ENCODE measurements at places on chromosomes 12 and 14.

DNA sequence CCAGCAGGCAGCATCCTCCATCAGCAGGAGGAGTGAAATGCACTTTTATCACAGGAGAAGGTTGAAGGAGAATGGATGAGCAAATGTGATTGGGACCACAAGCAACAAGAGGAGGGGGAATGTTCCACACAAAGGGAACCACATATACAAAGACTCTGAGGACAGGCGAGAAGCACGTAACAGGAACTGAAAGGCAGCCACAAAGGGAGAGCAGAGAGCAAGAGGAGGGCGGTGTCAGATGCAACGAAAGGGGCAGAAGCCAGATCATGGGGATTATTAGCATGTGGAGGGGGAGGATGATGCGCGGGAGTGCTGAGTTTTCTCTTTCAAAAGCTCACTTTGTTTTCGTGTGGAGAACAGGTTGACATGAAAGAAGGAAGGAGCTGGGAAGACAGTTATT, 241.1 kb downstream of the SPTSSA start:
- no peak for DNase-seq

GRCh38 chr14:99853206-99853605, 60.0 kb downstream of the EML1 start:
- no peak for DNase-seq

- DNase-seq, result no peak
Measured at GRCh38 chr14:38964630-38965029, 138.4 kb downstream of the SEC23A start.

DNA sequence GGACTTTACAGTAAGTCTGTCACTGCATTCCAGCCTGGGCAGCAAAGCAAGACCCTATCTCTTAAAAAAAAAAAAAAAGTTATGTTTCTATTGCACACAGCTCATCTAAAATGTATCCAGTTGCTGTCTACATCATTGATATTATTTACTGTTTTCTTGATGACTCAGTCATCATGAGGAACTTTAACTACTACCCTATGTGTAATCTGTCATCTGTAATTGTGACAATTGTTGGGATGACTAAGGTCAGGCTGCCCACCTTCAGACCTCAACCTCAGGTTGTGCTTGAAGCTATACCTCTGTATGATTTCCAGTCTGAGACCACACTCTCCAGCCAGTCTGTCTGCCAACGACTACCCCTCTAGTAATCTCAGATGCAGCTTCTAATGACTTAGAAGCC, 15.3 kb downstream of the PPP1R13B start:
- no peak for DNase-seq

DNA sequence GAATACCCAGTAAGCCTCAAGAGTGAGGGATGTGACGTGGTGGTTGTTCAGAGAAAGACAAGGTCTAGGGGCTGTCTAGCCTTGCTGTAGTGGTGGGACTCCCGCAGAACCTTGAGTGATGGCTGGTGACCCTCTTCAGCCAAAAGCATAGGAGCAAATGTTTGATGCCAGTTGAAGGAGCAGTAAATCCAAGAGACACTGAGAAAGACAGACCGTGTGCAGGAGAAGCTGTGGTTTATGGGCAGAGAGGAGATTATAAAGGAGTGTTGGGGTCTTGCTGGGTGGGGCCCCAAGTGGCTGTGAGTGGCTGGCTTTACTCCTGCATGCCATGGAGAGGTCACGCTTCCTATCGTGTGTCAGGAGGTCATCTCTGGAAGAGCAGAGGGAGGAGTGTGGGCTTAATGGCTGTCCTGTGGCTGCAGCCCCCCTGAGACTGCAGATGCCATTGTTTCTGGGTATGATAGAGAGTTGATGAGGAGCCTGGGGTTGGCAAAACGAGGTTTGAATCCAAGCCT, 152.0 kb upstream of the CCND2 start:
- no peak for DNase-seq

DNA sequence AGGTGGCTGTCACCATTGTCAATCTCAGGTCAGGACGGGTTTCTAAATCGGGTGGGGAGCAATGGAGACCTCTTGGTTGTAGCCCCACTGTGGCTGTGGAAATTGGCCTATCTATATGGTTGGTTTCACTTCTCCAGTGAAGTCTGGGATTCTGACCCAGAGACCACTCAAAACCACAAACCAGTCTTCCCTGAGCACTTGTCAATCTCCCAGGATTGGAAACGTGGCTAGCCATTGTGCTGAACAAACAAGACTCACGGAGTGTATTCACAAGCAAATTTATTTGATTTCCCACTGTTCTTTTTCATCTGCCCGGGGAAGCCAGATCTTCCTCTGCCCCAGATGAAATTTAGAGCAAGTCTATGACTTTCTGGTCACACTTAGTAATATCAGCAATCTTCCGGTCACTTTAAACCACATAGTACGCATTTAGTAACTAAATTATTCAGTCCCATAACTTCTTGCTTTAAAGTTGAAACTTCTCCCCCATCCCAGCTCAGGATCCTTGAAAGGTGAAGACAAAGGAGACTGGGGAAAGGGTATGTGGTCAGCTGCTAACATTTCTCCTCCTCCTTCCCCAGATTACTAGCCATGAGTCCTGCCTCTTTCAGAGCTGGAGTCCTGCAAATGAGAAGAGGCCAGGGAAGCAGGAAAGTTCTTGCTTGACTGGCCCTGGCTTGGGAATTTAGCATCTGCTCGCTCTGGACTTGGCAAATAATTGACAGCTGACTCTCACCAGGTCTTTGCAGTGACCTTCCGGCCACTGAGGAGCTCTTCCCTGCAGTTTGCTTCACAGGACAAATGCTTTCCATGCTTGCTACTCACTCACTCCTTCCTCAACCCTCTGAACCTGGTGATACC, 123.2 kb upstream of the MAX start:
- no peak for DNase-seq

DNA sequence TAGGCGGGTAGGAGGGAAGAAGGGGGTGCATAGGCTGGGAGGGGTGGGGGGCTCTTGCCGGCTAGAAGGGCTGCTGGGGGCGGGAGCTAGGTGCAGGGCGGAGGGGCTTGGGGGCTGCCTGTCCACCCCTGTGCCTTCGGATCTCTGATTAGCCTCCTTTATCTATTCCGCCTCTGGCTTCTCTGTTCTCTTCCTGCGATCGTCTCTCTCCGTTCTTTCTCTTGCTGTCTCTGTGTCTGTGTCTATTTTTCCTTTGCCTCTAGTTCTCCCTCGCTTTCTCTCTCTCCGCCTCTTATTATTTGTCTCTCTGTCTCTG, 166.7 kb upstream of the LHX5 start:
- DNase-seq, result no peak

GRCh38 chr12:74915718-74916117, 293.9 kb downstream of the KCNC2 start:
- no peak for DNase-seq

DNA sequence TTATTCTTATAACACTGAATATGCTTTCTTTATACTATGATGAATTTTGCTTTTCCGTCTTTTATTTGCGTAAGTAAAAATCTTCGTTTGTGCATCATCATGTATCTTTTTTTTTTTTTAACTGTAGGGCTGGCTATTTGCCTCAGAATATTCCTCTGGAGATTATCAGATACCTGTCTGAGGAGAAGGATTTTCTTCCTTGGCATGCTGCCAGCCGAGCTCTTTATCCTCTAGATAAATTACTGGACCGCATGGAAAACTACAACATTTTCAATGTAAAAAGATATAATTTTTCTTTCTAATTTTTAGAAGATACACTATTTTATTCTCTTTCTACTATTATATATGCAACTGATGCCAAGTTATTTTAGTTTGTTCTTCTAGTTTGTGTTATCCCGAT, 346.6 kb downstream of the TRHDE start:
- DNase-seq, result no peak

DNA sequence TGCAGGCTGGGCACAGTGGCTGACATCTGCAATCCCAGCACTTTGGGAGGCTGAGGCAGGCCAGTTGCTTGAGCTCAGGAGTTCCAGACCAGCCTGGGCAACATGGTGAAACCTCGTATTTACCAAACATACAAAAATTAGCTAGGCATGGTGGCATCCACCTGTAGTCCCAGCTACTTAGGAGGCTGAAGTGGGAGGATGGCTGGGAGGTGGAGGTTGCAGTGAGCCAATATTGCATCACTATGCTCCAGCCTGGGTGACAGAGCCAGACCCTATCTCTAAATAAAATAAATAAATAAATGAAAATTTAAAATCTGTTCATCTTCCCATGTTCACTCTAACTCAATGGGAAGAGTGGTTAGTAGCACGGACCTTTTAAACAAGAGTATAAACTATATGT, 71.2 kb downstream of the ELK3 start:
- no peak for DNase-seq

- peak; percentile 24 for DNase-seq
Measured at GRCh38 chr14:86166541-86166940, 636.6 kb downstream of the FLRT2 start.

GRCh38 chr12:117890644-117891043, 78.1 kb downstream of the KSR2 start:
- DNase-seq, result no peak

DNA sequence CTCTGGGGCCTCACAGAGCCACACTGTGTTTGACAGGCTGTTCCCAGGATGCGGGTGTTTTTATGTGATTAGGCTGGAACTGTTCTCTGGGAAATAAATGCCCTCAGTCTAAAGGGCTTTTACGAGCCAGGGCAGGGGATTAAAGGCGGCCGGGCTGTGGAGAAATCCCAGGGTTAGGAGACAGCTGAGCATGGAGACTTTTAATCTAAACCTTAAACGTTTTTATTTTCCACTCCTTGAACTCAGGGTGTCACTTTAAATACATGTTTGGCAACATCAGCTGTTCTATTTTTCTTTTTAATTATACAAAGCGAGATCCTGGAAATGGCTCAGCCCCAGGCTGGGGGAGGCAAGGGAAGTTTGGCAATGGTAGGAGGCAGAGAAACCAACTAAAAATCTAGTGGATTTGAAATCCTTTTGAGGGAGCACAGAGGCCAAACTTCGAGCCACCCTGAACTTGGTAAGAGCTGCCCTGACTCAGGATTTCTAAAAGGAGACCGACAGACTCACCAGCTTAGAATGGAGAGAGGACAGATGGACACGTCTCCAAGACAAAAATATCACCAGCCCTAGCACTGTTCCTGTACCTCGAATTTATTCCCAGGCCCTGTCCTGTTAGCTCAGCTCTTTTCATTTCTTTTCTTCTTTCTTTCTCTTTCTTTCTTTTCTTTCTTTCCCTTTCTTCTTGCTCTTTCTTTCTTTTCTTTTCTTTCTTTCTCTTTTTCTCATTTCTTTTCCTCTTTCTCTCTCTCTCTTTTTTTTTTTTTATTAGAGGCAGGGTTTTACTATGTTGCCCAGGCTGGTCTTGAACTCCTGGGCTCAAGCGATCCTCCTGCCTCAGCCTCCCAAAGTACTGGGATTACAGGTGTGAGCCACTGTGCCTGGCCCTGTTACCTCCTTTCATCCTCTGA, 15.8 kb upstream of the ORAI1 start:
- DNase-seq, result no peak

DNA sequence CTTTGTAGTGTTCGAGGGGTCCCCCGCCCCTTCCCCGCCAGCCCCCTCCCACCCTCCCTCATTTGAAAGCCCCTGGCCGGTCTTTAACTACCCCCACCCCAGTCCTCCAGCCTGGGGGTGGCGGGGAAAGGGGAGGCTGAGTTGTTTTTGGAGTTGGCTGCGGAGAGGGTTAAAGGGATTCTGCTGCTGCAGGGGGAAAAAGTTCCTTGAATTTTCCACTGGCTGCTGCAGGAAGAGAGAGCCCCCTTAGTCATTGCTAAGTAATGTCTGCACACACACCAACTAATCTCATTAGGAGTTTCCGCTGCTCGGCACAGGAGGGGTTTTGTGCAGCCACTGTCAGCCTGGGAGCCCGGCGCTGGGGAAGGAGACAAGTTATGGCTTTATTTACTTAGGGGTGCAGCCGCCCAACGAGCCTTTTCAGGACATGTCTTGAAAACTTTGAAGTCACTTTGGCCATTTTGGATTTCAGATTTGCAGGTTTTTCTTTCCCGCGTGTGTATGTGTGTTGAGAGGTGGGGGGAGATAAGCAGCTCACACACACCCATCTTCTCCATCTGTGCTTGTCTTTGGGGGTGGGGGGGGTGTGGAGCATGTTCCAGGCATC, 1.8 kb downstream of the ELK3 start:
- DNase-seq, result peak; percentile 42

DNA sequence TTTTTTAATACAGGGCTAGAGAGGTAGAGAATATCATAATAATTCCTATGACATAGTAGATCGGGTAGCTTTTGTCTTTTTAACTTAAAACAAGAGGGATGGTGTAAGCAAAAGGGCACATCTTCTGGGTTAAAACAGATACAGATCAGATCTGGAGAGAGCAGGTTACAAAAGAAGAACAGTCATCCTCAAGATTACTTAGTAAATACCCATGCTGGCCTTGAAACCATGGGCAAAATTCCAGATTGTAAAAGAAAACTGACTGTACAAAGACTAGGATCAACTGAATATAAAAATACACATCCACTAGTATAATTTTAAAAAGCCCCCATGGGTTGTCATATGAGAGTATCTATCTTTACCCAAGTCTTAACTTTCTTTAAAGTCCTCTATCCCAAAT, 76.7 kb downstream of the MED13L start:
- DNase-seq, result no peak

DNA sequence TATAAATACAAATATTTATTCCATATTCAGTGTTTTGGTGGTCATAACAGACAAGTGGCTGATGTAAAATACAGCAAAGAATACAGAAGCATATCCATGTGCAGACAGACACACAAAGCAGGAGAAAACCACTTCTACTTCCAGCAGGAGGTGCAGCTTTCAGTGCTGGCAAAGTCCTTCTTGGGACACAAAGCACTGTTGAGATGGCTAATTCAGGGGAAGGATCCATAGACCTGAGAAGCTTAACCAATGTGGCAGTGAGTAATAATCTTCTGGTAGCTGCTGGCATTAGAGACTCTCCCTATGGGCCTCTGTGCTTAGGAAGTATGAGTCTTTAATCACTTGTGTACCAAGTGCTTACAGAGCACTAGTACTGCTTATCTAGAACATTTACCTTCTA, 26.8 kb downstream of the AMN1 start:
- no peak for DNase-seq

- DNase-seq, result no peak
Measured at GRCh38 chr12:113926788-113927187, 39.3 kb downstream of the RBM19 start.

DNA sequence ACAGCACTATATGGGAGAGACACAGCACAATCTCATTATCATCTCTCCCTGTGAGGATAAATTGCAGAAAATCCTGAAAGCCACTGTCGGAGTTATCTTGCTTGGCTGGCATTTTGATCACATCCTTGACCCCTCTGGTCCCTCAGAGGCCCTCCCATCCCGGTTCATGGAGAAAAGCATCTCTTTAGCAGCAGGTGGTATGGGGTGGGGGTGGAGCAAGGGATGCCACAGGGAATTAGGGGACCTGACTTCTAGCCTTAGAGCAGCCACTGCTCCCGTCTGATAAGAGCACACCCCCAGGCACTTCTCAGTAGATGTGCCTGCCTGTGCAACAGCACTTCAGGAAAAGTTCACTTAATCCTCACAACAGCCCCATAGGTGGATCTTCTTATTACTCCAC, 38.6 kb downstream of the GRIN2B start:
- DNase-seq, result no peak

DNA sequence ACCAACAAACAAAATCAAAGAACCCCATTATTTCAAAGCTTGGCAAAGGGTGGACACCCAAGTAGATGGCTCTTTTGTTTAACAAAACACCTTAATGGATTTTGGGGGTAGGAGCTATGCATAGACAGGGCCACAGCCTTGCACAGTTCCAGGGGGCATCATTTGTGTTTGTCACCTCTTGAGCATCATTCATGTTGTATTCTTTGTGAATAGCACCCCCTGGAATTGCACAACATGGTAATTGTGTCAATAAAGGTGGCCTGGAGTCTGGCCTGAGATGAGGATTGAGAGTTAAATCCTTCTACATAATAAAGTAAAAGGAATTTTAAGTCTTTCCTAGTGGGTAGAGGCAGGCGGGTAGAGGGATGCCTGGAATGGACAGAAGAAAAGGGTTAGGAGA, 3.3 kb upstream of the FRS2 start:
- no peak for DNase-seq

Measured in bone marrow (tissue), 2 donors.